ENCODE measurements at places on chromosomes 2 and 18.

GRCh38 chr2:232309592-232309991, 69.0 kb upstream of the ALPP start:
- DNase-seq, result no peak

DNA sequence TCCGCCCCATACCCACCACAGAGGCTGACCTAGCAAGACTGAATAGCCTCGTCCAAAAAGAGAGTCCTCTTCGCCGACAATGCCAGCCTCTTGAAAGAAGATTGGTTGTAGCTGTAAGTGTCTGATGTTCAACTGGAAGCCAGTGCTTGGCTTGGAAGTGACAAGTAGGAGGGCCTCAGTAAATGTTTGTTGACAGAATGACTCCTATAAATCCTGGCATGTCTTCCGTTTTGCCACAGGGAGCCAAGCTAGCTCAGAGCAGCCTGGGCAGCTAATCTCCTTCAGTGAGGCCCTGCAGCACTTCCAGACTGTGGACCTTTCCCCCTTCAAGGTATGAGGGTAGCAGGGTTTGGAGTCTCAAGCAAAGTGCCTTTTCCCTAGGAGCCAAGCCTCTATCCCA, 14.9 kb downstream of the ELMOD3 start:
- DNase-seq, result no peak

DNA sequence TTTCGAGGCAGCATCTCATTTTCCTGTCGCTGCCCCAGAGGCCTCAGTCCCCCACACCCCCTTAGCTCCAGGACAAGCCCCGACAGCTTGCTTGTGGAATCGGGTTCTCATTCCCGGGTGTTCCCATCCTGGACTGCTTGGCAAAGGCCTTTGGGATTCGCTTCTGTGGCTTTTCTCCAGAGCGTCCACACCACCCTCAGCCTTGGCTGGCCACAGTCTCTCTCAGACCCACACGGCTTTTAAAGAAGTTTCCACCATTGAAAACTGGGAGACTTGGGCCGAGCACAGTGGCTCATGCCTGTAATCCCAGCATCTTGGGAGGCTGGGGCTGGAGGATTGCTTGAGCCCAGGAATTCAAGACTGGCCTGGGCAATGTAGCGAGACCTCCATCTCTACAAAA, 2.7 kb downstream of the ESPNL start:
- DNase-seq, result no peak

GRCh38 chr2:227163485-227163997, 464 bp downstream of the COL4A4 start:
- no peak for DNase-seq

DNA sequence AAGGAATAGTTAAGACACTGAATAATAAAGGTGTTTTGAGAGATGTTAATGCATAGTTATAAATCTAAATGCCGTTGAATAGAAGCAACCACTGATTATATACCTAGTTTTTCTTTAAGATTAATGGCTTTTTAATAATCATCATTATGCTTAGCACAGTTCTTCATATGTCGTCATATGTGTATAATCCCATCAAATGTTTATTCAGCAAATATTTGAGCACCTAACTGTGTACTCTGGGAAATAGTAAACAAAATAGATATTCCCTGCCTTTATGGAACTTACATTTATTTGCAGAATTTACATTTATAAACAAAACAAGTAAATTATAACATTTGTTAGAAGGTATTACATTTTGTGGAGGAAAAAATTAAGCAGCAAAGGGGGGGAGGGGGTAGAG, 9.8 kb downstream of the NUP35 start:
- DNase-seq, result no peak

DNA sequence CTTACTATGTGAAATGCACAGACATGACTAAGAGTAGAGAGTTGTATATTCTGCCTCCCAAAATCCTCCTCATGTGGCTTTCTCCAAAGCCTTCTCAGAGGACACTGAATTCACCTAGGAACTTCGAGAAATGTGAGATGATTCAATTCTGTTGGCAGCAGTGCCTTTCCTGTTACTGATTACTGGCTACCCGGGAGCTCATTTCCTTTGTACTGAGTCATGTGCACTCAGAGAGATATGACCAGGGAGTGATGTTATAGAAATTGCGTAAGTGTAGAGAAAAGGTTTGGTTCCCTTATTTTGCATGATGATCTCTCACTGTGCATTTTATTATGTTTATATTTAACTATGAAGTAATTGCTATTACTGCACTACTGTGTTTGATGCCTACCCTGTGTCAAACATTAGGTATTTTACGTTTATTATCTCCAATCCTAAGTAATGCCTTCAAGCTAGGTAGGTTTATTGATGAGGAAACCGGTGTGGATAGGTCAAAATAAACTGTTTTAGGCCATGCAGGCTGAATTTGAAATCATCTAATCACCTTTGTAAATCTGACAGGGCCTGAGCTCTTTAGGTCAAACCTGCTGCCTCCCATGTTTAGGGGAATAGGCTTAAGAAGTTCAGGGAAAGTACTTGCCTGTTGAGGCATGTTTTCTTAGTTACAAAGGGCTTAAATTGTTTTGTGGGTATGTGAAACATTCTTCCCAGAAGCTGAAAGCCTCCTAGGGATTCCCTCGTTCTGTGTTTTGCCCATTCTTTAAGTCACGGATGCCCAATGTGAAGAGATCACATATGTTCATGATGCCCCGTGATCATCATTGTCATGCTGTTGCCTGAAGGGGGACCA, 86.8 kb downstream of the FMNL2 start:
- no peak for DNase-seq

DNA sequence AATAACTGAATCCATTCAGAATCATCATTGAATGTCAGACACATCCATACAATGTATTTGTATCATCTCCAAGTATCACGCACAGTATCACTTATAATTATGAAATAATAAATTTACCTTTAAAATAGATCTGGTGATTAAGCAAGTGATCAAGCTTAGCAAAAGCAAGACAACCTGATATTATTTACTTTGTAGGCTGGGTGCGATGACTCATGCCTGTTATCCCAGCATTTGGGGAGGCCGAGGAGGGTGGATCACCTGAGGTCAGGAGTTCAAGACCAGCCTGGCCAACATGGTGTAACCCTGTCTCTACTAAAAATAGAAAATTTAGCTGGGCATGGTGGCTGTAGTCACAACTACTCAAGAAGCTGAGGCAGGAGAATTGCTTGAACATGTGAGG, 421.0 kb upstream of the NETO1 start:
- no peak for DNase-seq

- no peak for DNase-seq
Measured at GRCh38 chr2:237256887-237257286, 157.1 kb downstream of the COL6A3 start.

Data from stimulated activated CD8-positive, alpha-beta memory T cell treated with anti-CD3 and anti-CD28 coated beads, Interleukin-7, amount 100 ng/mL, for 1 hour (primary cell).